Muscle of arm (tissue), 14 donors: ENCODE measurements at places on chromosomes 1 and 21. TPM values are rescaled to one million over a fixed set of nuclear protein-coding genes. Genes with fewer than 3 reads are reported as not detected.

Gene HAO2
- not detected for polyA plus RNA-seq

- no peak for DNase-seq
These were observed 101.6 kb upstream of the PALMD start for GRCh38 chr1:99544328-99544727.

DNA sequence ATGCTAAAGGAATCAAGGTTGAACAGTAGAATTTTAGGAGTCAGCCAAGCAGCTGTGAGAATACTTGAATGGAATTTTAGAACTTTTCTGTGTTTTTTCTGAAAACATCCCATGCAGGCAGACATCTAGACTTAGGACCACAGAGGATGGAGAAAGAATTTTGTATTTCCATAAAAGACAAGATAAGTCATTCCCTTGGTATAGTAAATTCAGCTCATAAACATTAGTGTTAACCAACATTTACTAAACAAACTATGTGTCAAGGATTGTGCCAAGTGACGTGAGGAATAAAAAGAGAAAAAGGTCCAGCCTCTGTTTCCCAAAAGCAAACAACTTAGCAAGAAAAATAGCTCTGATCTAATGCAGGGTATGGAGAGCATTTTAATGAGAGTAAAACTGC, 210.2 kb upstream of the NR5A2 start:
- DNase-seq = no peak

DNA sequence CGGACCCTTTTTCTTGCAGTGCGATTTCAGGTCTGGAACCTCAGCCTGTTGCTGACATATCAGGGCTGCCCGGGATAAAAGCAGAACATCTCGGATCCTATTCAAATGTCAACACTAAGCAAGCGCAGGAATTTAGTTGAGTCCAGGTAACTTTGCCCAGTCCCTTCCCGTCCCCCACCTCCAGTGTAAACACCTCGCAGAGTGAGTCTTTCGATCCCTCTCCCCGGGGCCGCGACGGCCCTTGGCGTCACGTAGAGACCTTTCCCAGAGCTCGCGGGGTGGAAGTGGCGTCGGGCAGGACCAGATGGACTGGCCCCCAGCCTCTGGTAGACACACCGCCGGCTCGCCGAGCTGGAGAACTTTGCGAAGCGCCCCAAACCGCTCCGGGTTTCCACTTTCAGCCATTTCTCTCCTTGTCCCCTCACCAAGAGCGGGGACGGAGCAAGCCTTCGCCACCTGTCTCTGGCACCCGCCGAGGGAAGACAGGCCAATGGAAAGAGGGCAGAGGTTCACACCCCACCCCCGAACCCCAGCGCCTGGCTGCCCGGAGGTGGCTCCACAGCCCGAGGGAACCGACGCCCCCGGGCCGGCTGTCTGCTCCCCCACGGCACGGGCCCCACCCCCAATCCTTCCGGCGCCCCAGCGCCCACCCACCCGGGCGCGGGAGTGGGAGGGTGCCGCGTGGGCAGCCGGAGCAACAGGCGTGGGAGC, 570 bp downstream of the KCND3 start:
- DNase-seq = no peak

DNA sequence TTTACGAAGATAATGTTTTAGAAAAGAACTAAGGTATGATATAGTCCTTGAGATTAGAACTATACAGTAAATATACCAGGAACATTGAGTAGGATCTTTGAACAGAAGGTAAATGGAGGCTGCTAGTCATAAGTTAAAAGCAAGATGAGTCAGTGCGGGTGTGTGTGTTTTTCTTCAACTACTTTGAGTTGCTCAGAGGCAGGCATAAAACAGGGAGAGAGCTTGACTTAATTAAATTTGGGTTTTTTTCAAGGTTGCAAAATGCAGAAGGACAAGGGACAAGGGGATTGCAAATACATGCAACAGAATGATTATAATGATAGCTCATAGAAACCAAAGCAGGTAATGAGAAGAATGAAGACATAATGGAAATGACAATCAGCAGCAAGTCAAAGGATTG, 815.1 kb downstream of the NCAM2 start:
- DNase-seq = no peak

- DNase-seq = no peak
These were observed 7.6 kb downstream of the MTF1 start for GRCh38 chr1:37851782-37852210.

DNA sequence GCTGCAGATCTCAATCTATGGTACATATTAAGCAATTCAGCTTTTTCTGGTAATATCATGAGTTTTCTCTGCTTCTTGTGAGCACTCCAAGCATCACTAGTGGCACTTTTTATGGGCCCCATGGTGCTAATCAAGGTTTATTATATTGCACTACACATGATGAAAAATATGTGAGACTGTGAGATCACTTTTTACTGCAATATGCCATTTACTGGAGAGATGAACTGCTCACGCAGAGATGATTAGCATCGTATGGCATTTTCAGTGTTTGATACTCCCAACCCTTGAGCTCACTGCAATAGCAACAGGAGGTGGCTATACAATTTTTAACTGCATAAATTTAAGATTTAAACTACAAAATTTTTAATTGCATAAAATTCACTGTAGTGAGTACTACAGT, 8.7 kb upstream of the KCNK1 start:
- DNase-seq = no peak

DNA sequence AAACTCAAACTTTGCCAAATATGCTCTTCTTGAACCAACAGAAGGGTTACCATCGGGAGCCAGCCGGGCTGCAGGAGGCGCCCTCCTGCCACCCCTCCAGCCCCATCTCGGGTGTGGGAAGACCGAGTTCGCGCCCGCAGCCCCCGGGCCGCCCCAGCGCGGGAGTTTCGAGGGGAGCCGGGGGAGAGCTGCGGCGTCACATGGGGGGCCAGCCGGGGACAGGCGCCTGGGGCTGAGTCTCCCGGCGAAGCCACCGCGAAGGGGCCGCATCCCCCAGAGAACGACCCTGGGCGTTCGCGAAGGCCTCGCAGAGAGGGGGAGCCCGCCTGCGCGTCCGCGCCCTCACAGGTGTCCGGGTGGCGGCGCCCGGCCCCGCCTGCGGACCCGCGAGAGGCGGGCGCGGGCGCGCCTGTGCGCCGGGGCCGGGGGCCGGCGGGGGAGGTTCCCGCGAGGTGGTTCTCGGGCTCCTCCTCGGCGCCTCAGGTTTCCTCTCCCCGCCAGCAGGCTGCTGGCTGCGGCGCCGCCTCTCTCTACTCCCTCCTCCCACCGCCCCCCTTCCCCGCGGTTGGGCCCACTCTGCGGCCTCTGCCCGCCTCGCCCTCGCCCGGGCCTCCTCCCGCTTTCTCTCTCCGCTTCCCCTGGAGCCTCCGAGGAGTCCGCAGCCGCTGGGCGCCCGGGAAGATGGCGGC, at the start of gene RAVER2:
TSS of gene RAVER2 (plus strand) at position 584 of the 689 bp plus-strand sequence. CDS start at position 682, 98 bp downstream.
- peak; percentile 77 for DNase-seq

DNA sequence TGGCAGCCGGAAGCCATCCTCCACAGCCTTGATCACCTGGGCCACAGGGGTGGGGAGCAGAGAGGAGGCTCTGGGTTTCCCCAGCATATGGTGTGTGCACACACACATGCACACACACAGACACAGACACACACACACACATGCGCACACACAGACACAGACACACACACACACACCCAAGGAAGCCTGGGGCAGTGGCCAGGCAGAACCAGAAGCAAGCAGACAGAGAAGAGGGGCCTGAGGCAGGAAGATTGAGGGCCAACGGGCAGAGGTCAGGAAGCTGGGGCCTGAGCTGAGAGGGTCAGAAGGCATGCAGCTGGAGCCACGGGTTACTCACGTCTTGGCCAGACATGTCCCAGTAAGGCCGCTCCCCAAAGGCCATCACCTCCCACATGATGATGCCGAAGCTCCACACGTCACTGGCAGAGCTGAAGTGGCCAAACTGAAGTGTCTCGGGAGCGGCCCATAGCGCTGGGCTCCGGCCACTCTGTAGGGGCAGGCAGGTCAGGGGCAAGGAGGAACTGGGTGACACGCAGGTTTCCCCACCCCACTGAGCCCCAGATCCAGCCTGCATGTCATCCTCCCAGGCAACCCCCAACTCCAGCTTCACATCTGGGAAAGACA, 27.4 kb downstream of the CDCA8 start:
- no peak for DNase-seq

Gene CD247
- 0.43 TPM for polyA plus RNA-seq

GRCh38 chr1:30684881-30685795, 38.2 kb downstream of the MATN1 start:
- no peak for DNase-seq

DNA sequence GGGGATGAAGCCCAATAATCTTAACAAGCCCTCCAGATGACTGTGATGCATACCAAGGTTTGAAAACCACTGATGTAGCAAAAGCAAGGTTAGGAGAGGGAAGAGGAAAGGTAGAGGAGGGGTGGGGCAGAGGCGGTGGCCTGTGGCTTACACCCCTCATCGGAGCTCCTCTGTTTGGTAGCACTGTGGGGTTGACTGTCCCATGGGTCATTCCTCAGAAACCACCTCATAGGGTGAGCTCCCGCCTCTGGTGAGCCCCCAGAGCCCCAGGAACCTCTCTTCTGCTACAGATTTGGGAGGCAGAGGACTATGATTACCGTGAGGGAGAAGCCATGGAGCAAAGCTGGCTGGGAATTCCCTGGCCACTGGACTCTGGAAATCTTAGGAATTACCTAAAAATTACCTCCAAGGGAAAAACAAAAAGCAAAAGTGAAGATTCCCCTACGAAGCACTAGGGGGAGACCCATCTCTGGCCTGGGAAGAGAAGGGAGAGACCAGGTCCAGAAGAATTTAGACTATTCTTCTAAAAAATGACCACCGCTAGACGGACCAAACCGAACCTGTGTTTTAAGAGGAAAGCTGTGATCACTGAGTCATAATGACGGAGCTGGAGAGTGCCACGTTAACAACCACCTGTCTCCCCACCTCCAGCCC, 1.5 kb upstream of the RASSF5 start:
- DNase-seq = no peak

DNA sequence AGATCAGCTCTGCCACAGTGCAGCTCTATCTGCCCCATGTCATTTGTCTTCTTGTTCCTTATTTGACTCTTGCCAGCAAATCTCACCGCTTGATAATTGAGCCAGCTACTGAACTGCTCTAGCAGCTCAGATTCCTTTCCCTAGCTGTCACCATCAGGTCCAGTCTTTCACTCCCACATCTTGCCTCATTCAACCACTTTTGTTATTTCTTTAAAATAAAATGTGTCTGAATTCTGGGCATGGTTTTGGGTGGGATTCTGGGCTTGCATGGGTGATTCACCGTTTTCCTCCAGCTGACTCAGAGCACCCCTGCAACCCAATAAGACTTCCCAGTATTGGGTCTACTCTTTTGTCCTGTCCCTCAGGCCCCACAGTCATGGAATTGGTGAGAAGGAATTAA, 215.7 kb downstream of the DSCAM start:
- DNase-seq = no peak
